Activated naive CD8-positive, alpha-beta T cell treated with anti-CD3 and anti-CD28 coated beads, Interleukin-2, amount 10 ng/mL, durations not matched to agents 7 days and 5 days (primary cell): ENCODE measurements at places on chromosomes 2 and 18. TPM values are rescaled to one million over a fixed set of nuclear protein-coding genes. Genes with fewer than 3 reads are reported as not detected.

The RAB27B gene
- total RNA-seq: 1.7 TPM

The SULT1C2 gene
- not detected for total RNA-seq

The DPP4 gene
- 101 TPM for total RNA-seq

The KCNE4 gene
- not detected for total RNA-seq

DNA sequence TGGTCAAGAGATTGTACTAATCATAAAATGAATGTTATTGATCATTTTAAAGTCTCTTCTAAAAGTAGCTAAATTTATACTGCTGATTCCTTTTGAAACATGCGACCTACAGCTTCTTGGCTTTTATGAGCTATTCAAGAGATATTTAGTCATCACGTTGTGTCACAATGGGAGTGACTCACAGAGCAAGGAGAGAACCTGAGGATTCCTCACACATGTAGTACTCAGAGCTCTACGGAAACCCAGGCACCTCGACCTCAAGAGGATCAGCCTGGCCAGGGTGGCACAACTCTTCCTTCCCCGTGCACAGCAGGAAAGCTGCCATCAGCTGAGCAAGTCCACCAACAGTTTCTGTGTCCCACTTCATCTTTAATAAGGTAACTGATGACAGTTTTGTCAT, at the start of gene DHRS9:
TSS of gene DHRS9 (plus strand) at position 223 of the 400 bp plus-strand sequence. CDS start 12,019 bp downstream, outside the sequence.
- no peak within 1 kb of the TSS for H3K27ac ChIP-seq
- H3K36me3 ChIP-seq: peaks cover 5% of the 10 kb centered on the region
- peaks cover 15% of the 10 kb centered on the region for H3K27me3 ChIP-seq
- peaks cover 9% of the 10 kb centered on the region for H3K4me1 ChIP-seq

DNA sequence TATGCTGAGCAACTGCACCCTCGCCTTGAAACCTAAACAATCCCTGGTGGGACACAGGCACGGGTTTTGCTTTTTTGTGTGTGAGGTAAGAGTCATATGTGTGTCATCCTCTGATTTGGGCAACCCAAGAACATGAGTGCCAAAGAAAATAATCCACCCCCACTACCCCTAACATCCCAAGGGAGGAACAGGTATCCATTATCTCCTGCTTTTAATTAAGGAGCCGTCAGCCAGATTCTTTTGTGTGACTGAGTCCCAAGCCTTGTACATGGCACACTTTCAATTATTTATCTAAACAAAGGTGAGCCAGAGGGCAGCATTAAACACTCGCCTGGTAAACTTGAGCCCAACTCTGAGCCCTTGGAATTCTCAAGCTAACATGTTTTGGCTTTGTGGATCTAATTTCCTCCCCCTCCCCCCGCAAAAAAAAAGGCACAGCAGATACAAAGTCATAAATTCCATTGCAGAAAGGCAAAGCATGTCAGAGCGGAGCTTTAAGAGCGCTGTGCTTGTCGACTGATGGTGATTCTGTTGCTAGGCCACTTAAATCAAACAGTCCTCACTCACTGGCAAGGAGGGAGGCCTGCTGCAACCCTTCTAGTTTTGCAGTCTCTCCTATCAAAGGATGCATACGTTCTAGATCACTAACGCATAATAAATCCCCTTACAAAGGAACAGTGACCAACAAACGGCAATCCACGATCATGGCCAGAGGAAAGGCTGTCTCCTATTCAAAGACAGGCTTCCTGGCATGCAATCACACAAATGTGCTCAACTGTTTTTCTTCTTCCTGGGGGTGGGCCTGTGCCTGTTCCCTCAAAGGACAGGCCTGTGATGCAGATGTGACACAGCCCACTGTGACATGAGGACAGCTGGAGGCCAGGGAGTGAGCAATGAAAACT, 143.5 kb upstream of the LMAN1 start:
- no peaks in the 10 kb centered on the region for H3K4me1 ChIP-seq
- H3K36me3 ChIP-seq: no peaks in the 10 kb centered on the region
- no peak for DNase-seq
- H3K27ac ChIP-seq: no peak overlapping the region
- H3K4me3 ChIP-seq: no peak overlapping the region

DNA sequence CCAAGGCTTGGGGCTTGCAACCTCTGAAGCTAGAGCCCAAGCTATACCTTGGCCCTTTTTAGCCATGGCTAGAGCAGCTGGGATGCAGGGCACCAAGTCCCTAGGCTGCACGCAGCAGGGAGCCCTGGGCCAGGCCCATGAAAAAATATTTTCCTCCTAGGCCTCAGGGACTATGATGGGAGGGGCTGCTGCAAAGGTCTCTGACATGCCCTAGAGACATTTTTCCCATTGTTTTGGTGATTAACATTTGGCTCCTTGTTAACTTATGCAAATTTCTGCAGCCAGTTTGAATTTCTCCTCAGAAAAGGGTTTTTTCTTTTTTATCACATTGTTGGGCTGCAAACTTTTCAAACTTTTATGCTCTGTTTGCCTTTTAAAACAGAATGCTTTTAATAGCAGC, 56.9 kb upstream of the LHCGR start:
- no peaks in the 10 kb centered on the region for H3K36me3 ChIP-seq
- no peak overlapping the region for H3K27ac ChIP-seq
- no peaks in the 10 kb centered on the region for H3K4me1 ChIP-seq
- no peak for DNase-seq

GRCh38 chr18:59268721-59269562, 4.3 kb downstream of the RAX start:
- DNase-seq: peak; percentile 68
- no peaks in the 10 kb centered on the region for H3K36me3 ChIP-seq
- H3K4me3 ChIP-seq: peak overlapping the region; percentile 37
- peaks cover 16% of the 10 kb centered on the region for H3K4me1 ChIP-seq
- H3K27ac ChIP-seq: no peak overlapping the region

DNA sequence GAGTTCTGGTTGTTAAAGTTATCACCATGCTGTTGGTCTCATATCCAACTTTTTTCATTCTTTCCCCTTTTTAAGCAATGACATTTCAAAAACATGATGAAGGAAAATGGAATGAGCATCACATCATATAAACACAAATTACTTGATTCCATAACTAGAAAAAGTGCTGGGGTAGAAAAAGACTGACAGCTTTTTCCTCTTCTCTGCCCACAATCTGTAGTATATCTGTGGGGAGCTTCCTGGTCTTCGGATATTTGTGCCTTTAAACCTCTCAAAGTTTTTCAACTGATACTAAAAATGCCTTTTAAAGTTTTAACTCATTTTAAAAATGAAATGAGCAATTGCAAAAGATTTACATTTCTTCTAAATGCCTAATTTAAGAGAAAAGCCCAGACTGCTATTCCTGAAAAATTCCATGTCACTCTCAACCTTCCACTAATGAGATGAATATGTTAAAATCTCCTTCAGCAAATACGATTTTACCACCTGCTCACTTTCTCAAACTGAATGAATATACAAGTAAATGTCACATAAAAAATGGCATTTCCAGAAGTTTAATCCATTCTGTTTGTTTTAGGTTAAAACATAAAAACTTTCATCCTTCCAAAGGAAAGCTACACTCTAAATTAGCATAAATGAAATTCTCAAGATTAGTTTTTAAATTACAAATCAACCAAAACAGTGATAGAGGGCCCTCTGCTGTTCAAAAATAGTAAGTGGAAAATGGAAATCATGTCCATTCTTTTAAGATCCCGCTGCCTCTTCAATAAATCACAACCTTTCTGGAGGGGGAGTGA, 2.1 kb downstream of the DNAH7 start:
- H3K27ac ChIP-seq: no peak overlapping the region
- H3K27me3 ChIP-seq: peaks cover 16% of the 10 kb centered on the region
- no peaks in the 10 kb centered on the region for H3K36me3 ChIP-seq
- no peak for DNase-seq
- H3K4me3 ChIP-seq: no peak overlapping the region
- H3K4me1 ChIP-seq: peaks cover 7% of the 10 kb centered on the region
